ENCODE measurements at places on chromosomes 2 and 18.

GRCh38 chr2:165864296-165864695 lies 70.2 kb upstream of the GALNT3 start:
- no peak for DNase-seq

DNA sequence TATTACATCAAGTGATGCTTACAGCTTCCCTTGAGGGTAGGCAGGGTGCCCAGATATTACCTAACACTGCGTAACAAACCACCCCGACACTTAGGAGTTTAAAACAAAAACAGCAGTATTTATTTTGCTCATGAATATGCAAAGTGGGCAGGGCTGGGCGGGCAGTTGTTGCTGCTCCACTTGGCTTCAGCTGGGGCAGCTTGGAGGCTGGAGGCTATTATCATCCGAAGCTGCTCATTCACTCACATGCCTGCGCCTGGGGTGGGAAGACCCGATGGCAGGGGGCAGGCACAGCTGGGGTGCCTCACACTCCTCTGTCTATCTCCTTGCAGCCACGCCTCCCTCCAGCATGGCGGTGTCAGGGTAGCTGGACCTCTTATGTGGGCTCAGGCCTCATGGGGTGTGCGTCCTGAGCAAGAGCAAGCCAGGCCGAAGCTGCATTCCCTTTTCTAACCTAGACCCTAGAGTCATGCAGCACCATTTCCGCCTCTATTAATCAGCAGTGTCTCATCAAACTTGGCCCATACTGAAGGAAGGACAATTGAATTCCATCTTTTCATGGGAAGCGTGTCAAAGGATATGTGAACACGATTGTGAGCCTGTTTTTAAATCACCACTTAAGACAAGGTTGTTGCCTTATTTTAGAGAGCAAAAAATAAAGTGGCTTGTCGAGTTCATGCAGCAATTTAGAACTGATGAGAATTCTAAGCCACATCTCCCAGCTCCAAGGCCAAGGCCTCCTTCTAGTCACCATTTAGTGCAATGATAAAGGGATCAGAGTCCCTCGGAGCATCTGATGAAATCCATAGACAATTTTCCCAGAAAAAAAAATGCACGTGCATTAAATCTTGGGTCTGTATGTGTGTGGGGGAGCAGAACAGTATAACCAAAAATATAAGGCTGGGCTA lies 54.9 kb downstream of the SDC1 start:
- no peak for DNase-seq

DNA sequence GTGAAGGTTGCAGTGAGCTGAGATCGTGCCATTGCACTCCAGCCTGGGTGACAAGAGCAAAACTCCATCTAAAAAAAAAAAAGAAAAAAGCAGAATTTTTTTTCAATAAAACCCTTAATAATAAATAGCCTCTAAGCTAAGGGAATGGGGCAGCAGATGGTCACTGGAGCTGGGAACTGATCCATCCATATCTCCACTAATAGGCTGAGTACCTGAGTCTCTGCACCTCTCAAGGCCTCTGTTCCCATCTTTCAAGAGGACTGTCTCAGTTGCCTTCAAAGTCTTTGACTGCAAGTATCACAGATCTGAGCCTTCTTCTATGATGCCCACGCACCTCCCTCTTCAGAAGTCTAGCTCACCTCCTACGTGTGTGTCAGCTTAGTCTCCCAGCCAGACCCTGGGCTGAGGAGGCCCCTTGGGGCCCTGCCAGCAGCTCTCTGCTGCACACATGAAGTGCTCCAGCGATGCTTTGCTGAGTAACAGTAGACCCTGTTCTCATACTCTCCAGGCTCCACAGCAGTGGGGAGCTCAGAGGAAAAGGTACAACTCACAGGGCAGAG lies 32.9 kb downstream of the ST8SIA5 start:
- no peak for DNase-seq

DNA sequence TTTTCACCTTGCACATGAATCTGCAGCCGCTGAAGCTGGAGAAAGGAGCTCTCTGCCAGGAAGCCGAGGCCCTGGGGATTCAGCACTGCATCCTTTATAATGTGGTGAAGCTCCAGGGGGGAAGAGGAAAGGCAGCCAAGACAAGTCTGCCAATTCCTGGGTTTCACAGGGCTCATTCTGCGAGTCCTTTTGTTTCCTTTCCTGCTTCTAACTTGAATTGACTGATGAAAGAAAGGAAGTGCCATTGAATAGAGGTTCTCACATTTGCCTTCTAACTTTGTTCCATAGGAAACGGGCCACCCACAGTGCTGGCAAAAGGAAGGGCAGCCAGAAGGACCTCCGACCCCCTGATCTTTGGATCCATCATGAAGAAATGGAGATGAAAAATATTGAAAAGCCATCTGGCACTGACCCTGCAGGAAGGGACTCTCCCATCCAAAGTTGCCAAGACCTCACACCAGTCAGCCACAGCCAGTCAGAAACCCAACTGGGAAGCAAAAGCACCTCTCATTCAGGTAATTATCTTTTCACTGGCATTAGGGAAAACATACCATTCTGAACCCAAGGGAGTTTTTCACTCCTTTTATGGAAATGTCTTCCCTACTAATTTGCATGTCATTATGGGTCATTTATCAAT lies 765.4 kb downstream of the MBD2 start:
- DNase-seq = no peak

GRCh38 chr2:2321200-2321540 lies 9.9 kb downstream of the MYT1L start:
- no peak for DNase-seq

DNA sequence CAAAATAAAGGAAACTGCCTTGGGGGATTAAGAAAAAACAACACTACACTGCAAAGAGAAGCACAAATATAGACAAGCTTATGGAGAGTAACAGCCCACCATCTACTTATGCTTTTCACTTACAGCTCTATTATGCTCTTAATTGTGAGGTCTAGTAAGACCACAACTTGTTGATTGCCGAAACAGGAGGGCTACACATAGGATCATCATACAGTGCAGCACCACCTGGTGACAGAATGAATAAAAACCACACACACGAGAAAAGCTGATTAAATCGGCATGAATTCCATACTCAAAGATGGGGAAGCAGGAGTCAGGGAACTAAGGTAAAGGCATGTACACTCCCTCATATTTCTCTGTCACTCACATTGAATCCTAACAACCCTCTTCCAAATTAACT lies 259.2 kb downstream of the IKZF2 start:
- no peak for DNase-seq

DNA sequence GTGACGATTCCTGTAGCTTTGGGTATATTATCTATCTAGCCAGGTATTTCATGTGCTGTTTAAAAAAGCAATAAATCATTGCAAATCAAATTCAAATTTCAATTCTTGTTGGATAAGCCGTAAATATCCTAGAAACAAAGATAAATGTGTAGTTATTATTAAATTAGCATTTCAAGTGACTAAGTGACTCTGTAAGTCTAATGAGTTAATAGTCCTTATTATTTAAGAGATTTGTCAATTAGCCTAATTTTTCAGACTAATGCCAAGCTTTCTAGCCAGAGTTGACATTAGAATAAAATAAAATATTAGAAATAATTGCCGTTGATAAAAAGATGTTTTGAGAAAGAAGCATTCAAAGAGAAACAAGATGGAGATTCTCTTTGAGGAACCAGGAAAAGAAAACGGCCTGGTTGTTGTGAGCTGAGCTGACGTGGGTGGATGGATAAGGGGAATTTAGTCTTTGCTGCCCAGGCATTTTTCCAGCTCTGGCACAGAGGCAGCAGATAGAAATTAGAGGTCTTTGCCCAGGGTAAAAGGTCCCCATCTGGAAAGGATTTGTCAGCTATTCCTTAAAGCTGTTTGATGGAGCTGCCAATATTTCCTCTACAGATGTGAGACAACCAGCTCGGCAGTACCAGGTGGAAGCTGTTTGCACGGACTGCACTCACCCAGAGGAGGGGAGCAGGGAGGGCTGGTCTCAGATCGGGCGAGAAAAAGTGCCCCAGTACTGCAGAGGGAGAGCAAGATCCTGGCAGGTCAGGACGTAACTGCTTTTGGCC lies 117.3 kb upstream of the SEC11C start:
- no peak for DNase-seq

DNA sequence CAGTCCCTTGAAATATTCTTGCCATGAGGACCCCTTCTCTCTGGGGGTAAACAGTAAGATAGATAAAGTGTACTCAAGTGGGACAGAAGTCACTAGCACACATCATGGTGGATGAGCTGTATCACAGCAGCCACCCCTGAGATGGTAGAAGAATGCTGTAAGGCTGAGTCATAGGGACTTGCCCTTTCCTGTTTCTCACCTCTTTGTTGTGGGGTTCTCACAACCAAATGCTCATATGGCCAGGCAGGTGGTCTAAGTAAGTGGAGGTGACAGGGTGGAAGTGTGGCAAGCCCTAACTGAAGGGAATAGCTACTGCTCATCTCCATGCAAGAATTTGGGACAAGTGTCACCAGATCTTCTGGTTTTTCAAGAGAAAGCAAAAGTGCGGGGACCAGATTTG lies 202.7 kb upstream of the SLC14A2 start:
- no peak for DNase-seq

DNA sequence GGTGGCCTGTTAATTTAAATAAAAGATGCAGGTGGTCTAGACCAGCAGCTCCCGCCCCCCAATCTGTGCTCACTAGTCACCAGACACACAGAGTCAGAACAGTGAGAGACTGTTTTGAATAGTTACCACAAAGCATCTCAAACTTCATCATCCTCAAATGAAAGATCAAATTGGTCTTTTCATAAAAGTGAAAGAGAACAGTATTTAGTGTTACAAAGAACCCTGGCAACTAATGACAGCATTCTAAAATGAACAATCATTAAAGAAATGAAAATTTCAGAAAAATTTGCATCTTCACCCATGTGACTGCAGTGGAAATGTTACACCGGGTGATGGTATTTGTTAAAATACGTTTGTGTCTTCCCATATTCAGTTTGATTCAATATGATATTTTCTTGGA lies 65.5 kb upstream of the PMAIP1 start:
- no peak for DNase-seq

DNA sequence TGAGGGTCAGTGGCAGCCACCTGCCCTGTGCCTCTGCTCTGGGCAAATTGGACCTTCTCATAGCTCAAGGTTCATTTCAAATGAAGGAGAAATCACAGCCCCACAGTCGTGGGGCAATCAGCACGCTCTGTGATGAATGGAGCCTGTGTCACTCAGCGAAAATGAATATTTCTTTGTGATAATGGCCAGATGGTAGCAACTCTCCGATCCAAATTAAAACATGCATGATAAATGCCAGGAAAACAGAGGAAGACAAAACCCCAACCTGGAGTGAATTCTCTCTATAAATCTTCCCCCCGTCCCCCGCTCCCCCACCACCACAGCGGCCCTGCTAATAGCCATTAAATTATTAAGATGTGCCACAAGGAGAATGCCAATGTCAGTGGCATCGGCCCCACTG lies 258.4 kb downstream of the CELF4 start:
- no peak for DNase-seq

DNA sequence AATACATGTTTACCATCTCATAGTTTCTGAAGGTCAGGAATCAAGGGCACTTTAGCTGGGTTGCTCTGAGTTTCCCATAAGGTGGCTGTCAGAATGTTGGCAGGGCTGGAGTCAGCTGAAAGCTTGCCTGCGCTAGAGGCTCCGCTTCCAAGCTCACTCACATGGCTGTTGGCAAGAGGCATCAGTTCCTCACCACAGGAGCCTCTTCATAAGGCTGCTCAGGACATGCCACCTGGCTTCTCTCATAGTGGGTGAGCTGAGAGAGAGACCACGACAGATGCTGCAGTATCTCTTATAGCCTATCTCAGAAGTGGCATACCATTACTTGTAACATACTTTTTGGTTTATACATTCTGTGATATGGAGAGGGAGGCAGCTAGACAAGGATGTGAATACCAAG lies 7.2 kb downstream of the HADHB start:
- no peak for DNase-seq

- no peak for DNase-seq
Measured at GRCh38 chr2:46248171-46248570, 49.0 kb upstream of the EPAS1 start.

DNA sequence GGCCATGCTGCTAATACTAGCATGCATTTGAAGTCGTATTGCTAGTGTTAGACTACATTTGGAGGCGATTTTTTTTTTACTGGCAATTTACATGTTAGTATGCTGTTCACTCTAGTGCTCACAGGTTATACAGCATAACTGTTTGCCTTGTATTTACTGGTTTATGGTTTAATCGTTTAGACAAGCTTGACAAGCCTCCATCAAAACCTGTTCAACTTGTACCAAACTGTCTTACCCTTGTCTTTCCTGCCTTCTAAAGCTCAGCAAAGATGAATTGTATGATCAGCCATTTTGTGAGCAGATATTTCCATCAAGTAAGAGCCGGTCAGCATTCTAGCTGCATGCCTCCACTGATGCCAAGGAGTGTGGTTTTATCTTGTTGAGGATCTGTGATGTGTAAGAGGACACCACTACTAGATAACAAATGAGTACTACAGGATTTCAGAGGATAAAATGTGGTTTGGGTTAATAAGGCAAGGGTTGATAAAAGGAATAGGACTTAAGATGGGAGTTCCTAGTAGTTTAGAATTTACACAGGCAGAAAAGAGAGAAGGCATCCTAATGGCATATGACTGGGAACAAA lies 68.4 kb upstream of the ITM2C start:
- no peak for DNase-seq

GRCh38 chr2:120396013-120396860 lies 50.3 kb downstream of the INHBB start:
- no peak for DNase-seq

GRCh38 chr2:128313931-128314347 lies 4.7 kb downstream of the HS6ST1 start:
- DNase-seq = no peak

- DNase-seq = no peak
Measured at GRCh38 chr18:37270038-37270665, 295.4 kb downstream of the CELF4 start.

DNA sequence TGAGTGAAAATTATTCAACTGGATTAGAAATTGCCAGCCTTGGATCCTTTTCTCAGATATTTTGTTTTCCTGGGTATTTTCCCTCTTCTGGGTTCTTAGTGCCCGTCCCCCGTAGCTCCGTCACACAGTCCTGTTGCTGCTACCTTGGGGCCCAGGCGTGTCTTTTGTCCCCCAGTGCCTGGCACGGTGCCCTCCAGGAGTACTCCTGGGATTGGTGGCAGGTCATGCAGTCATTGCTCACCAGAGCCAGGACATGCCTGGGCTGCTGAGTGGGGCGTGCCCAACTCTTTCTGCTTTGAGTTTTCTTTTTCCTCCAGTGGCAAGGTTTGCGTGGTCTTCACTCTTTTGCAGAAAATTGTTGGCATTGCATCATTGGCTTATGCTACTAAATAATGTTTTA lies 275.2 kb downstream of the AGAP1 start:
- no peak for DNase-seq

Measured in NCI-H1930 (cell line).